ENCODE measurements at places on chromosomes 13 and 19. TPM values are rescaled to one million over a fixed set of nuclear protein-coding genes. Genes with fewer than 3 reads are reported as not detected.
A peak's percentile ranks its signal among the peaks of the same experiment; 100 is the strongest.

IRGC gene
- not detected for total RNA-seq

ANKLE1 gene
- 0.69 TPM for total RNA-seq

TEX101 gene
- not detected for total RNA-seq

ETV2 gene
- 0.20 TPM for total RNA-seq

ZNF492 gene
- total RNA-seq, result not detected

SHD gene
- not detected for total RNA-seq

DNA sequence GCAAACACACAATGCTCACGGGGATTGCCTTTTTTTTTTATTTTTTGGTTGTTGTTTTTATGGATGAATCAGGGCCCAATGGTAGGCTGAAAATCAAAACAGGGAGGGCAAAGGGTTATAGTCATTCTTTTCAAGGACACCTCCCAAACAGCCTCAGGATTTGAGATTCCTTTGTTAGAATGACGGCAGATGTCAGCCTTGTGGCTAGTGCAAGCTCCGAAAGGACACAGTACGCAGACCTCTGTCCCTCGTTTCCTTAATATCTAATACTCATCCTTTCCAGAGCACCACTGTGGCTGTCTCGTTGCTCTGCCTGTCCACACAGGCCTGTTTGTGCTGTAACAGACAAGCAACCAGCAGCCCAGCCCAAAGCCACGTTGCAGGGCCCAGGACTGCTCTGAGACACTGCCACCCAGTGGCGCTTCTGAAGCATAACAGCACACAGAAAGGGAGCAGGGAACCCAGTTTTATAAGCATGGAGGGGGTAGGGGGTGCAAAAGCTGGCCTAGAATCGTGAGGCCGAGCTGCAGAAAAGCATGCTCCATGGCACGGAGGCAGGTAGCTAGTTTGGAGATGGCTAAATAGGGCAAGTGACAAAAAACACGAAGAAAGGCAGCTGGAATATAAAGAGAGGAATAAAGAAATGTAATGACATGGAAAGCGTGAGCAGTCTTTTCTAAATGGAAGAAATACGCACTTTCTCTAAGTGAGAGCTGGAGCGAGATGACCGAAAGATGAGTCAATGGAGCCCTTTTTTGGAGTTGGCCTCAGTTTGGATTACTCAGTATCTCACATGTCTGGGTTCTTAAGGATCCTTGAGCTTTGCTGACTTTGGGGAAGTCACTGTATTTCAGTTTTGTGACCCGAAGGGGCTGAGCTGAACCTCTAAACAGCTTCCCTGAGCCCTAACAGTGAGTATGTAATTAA is 40.7 kb upstream of the MEDAG start:
- H3K4me1 ChIP-seq, result peaks cover 64% of the 10 kb centered on the region
- H3K27me3 ChIP-seq, result no peaks in the 10 kb centered on the region
- H3K27ac ChIP-seq, result peak overlapping the region; percentile 7
- H3K4me3 ChIP-seq, result no peak overlapping the region

- no peak overlapping the region for H3K27ac ChIP-seq
- no peak overlapping the region for H3K4me3 ChIP-seq
- no peak for DNase-seq
- no peaks in the 10 kb centered on the region for H3K36me3 ChIP-seq
These were observed 93.9 kb downstream of the COL4A2 start for GRCh38 chr13:110400786-110401533.

DNA sequence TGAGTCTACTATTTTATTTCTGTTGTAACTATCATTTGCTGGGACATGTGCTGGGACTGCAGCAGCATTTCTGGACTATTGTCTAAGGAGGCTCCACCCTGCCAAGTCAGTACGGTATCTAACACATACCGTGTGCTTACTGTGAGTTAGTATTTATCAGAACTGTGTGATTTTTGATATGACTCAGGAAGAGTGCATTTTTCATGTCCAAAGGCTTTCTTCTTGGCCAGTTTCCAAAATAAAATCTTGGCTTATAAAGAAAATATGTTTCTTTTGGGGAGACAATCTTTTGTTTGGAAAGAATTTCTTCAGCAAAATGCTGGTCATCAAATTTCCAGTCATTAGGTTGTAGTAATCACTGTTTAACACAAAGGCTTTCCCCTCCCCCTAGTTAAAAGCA is 11.6 kb downstream of the PARP4 start:
- no peak overlapping the region for H3K4me3 ChIP-seq
- H3K27ac ChIP-seq, result no peak overlapping the region
- peaks cover 27% of the 10 kb centered on the region for H3K4me1 ChIP-seq

DNA sequence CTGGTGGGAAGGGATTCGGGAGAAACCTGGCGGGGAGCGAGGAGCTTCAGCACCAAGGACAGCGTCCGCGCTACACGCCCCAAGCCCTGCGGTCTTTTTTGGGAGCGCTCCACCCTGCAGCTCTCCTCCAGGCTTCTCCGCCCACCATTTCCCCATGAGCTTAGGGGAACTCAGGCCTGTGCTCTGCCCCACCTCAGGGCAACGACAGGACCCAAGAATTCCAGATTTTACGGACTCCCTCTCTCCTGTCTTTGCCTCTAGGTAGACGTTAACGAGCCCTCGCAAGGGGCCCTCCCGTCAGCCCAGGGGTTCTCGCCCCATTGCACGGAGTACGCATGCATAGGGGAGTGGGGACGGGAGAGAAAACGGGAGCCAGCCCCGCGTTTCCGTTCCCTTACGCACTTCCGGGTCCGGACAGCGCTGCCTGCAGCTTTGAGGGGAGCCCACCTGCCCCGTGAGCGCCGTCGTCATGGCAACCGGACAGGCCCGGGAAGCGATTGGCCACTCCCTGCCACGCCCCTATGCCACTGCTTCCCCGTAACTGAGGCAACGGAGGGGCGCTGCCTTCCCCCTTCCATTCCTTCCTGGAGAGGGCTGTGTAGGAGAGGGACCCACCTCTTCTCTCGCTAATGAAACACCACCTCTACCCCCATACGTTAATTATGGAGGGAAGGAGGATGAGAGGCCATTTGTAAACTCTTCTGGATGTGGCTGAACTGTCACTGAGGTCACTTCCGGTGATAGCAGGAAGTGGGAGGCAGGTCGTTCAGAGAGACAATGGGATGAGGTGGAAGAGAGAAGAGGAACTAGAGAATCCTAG is 20.8 kb downstream of the NOVA2 start:
- no peak for DNase-seq
- no peaks in the 10 kb centered on the region for H3K27me3 ChIP-seq
- H3K4me1 ChIP-seq, result no peaks in the 10 kb centered on the region
- H3K27ac ChIP-seq, result no peak overlapping the region

DNA sequence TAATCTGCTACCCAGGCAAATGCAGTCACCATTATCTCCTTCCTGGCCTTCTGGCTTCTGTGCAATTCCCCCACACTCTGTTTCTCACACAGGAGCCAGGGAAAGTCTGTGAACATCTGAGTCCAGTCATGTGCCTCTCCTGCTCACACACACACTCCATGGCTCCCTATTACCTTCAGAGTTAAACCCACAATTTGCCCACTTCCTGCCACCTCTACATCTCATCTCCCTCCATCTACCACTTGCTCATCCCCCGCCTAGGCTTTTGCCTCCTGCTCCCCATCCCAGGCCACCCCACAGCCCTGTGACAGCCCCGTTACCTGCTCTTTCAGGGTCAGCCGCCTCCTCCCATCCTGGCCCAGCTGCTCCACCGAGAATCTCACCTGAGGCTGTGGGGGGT is 13.5 kb downstream of the IL12RB1 start:
- H3K27ac ChIP-seq, result no peak overlapping the region
- no peak for DNase-seq
- H3K27me3 ChIP-seq, result peaks cover 26% of the 10 kb centered on the region
- no peak overlapping the region for H3K4me3 ChIP-seq
- no peaks in the 10 kb centered on the region for H3K4me1 ChIP-seq
- no peaks in the 10 kb centered on the region for H3K36me3 ChIP-seq

DNA sequence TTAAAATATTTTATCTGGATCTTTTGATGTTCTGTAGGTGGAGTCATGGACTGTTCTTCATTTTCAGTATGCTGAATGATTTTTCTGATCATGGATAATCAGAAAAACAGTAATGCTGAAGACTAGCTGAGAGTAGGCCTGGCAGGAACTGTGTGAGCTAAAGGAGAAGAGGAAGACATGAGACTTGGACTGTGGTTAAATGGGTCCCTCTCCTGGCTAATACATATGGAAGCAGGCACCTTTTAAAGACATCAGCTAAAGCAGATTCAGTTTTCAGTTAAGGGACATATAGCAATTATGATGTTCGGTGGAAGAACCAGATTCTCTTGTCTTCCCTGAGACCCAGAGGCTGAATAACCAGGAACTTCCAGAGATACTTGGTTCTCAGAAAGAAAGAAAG is 169.4 kb downstream of the OLFM4 start:
- H3K27ac ChIP-seq, result no peak overlapping the region
- H3K27me3 ChIP-seq, result no peaks in the 10 kb centered on the region
- no peak for DNase-seq
- no peak overlapping the region for H3K4me3 ChIP-seq
- H3K36me3 ChIP-seq, result no peaks in the 10 kb centered on the region

DNA sequence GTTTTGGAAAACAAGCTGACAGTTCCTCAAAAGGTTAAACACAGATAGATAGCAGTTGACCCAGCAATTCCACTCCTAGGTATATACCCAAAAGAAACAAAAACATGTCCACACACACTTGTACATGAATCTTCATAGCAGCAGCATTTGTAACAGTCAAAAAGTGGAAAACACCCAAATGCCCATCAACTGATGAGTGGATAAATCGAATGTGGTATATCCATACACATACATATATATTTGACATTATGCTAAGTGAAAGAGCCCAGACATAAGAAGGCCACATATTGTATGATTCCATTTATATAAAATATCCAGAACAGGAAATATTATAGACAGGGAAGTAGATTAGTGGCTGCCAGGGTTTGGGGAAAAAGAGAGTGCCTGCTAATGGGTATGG is 7.9 kb upstream of the HMGB1 start:
- DNase-seq, result no peak
- H3K4me3 ChIP-seq, result no peak overlapping the region
- no peaks in the 10 kb centered on the region for H3K4me1 ChIP-seq
- no peak overlapping the region for H3K27ac ChIP-seq

GRCh38 chr13:103961129-103961528 is 894.9 kb upstream of the SLC10A2 start:
- H3K4me3 ChIP-seq, result no peak overlapping the region
- no peaks in the 10 kb centered on the region for H3K27me3 ChIP-seq
- H3K27ac ChIP-seq, result no peak overlapping the region

GRCh38 chr19:45376045-45376724 is 5.8 kb upstream of the ERCC2 start:
- H3K36me3 ChIP-seq, result no peaks in the 10 kb centered on the region
- peaks cover 25% of the 10 kb centered on the region for H3K4me1 ChIP-seq
- H3K27ac ChIP-seq, result peak overlapping the region; percentile 65
- no peak overlapping the region for H3K4me3 ChIP-seq
- H3K27me3 ChIP-seq, result no peaks in the 10 kb centered on the region

- no peaks in the 10 kb centered on the region for H3K27me3 ChIP-seq
- peak overlapping the region; percentile 78 for H3K27ac ChIP-seq
- no peak for DNase-seq
- H3K36me3 ChIP-seq, result peaks cover 8% of the 10 kb centered on the region
- peak overlapping the region; percentile 93 for H3K4me3 ChIP-seq
These were observed 431 bp downstream of the GYS1 start for GRCh38 chr19:48992581-48993174.

DNA sequence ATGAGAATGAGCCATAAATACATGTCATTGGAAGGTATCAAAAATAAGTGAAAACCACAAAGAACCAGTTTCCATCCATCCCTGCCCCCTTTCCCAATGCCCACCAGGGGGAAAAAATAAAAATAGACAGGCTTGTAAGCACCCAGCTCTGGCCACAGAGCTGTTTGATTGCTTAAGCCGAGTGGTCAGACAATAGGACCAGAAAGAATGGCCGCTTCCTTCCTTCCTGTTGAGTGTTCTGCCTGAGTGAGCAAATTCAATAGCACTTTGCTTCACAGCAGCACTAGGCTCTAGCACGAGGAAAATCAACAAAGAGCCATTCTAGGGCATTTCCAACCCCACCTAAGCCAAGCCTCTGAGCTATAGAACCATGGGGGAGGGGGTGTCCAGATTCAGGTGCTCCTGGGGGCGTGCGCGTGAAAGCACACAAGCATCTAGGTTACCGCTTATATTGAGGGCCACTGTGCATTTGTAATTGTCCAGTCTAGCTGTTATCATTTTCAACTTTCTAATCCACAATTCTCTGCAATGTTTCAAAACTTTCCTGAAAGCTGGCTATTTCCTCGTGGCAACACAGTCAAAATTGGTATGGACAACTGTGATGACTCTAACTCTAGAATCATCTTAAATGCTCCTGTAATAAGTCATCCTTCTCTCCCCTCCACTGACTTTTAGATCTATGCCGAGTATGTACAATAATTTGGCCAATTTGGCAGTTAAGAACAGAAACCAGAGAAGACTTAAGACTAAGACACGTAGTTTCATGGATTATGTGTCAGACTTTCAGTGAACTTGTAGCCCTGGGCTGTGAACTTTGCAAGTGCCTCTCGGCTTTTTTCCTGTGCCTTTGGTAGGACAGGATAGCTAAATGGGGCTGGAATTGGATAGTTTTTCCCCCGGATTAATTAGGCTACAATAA is 64.3 kb downstream of the SPRY2 start:
- H3K36me3 ChIP-seq, result no peaks in the 10 kb centered on the region
- no peak overlapping the region for H3K4me3 ChIP-seq
- H3K27ac ChIP-seq, result no peak overlapping the region
- H3K27me3 ChIP-seq, result no peaks in the 10 kb centered on the region
- peak; percentile 15 for DNase-seq
- no peaks in the 10 kb centered on the region for H3K4me1 ChIP-seq

DNA sequence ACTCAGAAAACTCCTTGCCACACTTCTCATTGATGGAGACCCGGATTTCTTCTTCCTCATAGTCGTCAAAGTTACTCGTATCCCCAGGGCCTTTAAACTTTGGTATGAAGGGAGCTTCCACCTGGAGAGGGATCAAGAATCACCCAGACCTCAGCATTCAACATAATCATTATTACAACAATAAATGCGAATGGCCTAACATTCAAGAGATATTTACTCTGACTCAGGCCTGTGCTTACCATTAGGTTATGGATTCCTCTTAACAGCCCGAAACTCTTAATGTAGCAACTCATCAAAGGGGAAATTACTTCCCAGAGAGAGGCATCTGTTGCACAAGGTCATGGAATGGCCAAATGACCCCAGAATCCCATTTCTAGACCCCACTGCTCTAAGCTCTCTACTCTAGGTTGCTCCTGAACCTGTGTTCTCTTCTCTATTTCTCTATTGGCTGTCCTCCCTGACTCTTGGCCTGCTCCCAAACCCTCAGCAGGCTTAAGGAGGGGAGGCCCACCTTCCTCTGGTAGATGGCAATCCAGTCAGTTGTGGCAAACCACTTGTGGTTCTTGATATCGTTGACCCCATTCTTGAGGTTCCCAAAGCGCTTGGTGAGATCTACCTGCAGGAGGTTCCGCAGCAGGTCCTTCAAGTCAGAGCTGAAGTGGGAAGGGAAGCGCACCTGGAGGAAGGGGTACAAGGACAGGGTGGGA is 2.7 kb upstream of the SAMD1 start:
- peaks cover 11% of the 10 kb centered on the region for H3K36me3 ChIP-seq
- H3K27me3 ChIP-seq, result no peaks in the 10 kb centered on the region
- H3K27ac ChIP-seq, result no peak overlapping the region
- DNase-seq, result no peak
- H3K4me1 ChIP-seq, result peaks cover 18% of the 10 kb centered on the region

DNA sequence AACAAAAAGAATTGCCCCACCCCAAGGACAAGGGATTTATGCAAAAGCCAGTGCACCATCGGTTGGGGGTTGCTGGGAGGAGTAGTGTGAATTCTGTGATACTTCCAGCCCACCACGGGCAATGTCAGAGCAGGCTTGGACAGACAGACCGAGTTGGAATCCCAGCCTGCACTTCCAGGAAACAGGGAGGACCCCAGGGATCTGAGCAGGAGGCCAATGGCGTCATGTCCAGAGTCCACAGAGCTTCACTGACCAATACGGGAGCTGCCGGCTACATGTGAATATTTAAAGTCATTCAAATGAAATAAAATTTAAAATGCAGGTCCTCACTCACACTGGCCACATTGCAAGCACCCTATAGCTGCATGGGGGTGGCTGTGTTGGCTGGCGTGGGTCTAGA is 10.9 kb downstream of the ZNRF4 start:
- DNase-seq, result no peak
- H3K36me3 ChIP-seq, result no peaks in the 10 kb centered on the region
- peaks cover 11% of the 10 kb centered on the region for H3K27me3 ChIP-seq

All from HepG2 (cell line).